ENCODE measurements at places on chromosomes 6 and 20. TPM values are rescaled to one million over a fixed set of nuclear protein-coding genes. Genes with fewer than 3 reads are reported as not detected.

- no peak for DNase-seq
Observed at GRCh38 chr6:75557068-75557467, 44.6 kb upstream of the SENP6 start.

- DNase-seq, result no peak
Observed at GRCh38 chr20:62252342-62252966, 14.1 kb downstream of the OSBPL2 start.

DNA sequence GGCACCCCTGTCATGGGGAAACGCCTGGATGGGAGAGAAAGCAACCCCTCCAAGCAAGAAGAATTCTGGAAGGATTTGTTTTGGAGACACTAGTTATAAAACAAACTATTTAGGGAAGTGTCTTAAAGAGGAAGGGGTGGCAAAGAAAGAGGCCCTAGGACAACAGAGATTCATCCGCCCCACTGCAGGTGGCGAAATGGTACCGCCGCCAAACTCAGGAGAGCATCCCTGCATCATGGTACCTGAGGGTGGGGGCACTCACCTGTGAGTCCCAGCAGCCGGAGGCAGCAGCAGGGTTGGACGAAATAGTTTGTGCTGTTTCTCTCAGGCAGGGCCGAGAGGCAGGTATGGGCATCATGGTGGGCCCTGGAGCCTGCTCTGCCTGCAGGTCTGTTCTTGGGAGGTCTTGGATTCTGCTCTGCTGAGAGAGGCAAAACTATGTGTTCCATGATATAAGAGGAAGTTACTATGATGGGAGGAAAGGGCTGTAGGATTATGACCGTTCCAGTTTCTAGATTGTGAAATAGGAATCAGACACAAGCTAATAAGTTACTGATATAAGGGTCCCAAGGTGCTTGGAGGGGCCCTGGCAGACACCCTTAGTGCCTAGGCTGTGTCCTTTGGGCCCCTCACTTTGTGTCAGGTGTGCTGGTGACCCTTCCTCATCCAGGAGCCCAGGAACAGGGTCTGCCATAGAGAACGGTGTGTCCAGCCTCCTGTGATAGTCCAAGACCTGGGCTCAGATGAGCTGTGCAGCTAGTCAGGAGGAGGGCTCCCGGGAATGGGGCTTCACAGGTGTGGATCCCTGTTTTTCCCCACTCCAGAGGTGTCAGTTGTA, 20.4 kb downstream of the SIRPD start:
- DNase-seq, result peak; percentile 38

DNA sequence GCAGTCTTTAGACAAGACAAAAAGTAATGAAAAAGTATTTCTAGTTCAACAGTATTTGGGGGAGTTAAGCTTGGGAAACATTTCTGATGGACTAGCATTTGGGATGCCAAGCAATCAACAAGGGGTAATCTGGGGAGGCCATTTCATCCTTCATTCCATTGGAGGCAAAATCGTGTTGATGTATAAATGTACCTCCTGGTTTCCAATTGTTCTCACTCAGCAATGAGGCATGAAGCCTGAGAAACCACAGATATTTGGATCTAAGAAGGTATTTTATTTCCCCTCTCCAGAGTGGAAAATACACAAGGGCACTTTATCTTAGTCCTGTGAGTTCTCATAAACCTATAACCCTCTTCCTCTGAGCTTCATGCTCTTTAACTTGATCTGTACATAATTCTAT, 68.2 kb downstream of the TBX18 start:
- DNase-seq, result no peak

GRCh38 chr6:157710604-157711003, 112.4 kb upstream of the SNX9 start:
- no peak for DNase-seq

GRCh38 chr20:63574156-63574828, at the start of gene HELZ2:
TSS of gene HELZ2 (minus strand) at chr20:63574239. CDS start at chr20:63572385, 1,854 bp downstream.
- peak; percentile 90 for DNase-seq

GRCh38 chr20:59103573-59103972, 60.0 kb upstream of the ZNF831 start:
- no peak for DNase-seq

GRCh38 chr6:129849456-129849855, 11.7 kb downstream of the TMEM244 start:
- DNase-seq, result no peak

- no peak for DNase-seq
Observed at GRCh38 chr20:50569864-50570836, 60.0 kb downstream of the PTPN1 start.

DNA sequence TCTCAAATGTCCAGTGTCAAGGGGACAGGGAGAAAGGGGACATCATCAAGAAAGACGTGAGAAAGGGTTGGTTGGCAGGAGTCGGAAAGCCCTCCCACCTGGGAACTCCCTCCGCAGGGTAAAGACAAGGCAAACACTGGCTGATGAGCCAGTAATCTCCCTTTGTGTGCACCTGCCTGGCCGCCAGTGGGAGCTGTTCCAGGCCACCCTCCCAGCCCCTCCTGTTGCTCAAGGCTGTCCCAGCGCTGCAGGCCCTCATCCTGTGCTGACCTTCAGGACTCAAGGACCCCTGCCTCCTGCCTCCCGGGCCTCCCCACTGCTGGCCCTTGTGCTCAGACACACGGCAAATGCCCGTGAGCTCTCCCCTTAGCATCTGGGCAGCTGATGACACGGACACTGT, 7.4 kb downstream of the FRMD1 start:
- no peak for DNase-seq

GRCh38 chr20:34043025-34043424, 49.3 kb downstream of the RALY start:
- no peak for DNase-seq

DNA sequence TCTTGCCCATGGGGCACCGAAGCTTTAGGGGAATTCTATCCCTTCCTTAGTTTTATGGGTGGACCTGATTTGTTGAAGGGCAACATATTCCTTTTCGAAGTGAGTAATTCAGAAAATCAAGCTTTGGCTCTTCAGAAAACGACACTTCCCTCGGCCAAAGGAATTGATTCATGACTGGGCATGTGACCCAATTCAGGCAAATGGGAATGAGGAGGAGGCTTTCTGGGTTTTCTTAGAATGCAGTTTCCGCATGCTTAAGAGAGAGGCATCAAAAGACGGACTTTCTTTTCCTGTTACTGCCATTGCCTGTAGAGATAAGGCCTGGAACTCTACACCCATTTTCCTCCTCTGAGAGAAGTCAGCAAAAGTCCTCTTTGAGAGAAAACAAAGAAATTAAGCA, 179.5 kb downstream of the RFPL4B start:
- DNase-seq, result no peak

- DNase-seq, result no peak
Observed at GRCh38 chr6:132132422-132132821, 181.2 kb upstream of the CCN2 start.

GRCh38 chr6:32627831-32628230, 9.4 kb upstream of the HLA-DQA1 start:
- DNase-seq, result no peak

The TGM2 gene
- total RNA-seq, result 14.8 TPM

The DEFB132 gene
- total RNA-seq, result not detected

The FKBP1C gene
- not detected for total RNA-seq

The NR2E1 gene
- total RNA-seq, result not detected

The TCF15 gene
- total RNA-seq, result not detected
